CD4-positive, alpha-beta T cell treated with Interleukin-4 for 4 hours (primary cell): ENCODE measurements at places on chromosomes 2 and 18.

DNA sequence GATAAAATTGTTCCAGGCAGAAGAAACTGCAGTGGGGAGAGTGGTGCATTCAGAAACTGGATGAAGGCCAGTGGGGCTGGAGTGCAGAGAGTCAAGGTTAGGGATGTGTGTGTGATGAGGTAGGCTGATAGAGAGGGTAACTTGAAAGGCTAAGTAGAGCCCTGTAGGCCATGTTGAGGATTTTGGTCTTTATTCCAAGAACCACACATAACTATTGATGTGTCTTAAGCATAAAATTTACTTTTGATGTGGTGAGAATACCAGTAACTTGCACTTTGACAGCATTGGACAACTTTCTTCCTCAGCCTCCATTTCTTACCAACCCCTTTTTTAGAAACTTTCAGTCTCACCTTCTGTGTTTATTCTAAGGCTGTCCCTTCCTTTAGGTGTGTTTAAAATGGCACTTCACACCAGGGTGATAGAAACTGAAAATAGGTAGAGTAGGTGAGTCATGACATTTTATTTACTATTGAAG, 22.6 kb downstream of the MTX2 start:
- DNase-seq = no peak

DNA sequence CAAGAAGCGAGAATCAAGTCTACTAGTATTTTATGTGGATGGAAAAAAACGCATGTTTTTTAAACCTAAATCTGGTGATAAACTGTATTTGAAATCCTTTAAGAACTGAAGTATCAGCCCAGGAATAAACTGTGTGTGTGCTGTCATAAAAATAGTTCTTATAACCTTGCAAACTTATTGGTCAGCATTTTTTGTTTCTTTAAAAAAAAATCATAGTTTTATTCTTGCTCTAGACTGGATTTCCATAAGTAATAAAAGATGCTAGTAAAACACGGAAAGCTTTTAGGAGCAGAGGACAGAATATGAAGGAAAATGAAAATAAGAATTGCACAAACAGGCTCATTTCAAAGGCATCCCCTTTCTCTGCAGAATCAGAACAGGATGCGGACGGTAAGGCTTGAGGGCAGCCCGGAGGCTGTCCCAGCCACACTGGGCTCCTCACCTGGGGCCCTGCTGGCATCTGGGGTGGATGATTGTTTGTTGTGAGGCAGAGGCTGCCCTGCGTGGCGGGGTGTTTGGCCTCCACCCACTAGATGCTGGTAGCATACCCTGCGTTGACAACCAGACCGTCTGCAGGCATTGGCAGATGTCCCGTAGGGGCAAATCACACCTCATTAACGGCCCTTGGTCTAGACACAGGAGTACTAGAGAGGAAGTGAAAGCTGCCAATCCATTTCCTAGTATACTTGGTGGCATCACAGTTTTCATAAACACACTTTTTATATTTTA, 52.5 kb downstream of the MBP start:
- peak; percentile 72 for DNase-seq

GRCh38 chr2:197944416-197945096, 140.2 kb downstream of the PLCL1 start:
- no peak for DNase-seq

GRCh38 chr2:52498077-52498750, 1269.4 kb upstream of the CHAC2 start:
- DNase-seq = no peak
